ENCODE measurements at places on chromosomes 2 and 18. TPM values are rescaled to one million over a fixed set of nuclear protein-coding genes. Genes with fewer than 3 reads are reported as not detected.
A peak's percentile ranks its signal among the peaks of the same experiment; 100 is the strongest.

MBOAT2 gene
- polyA plus RNA-seq = 65.8 TPM

CYS1 gene
- 18.3 TPM for polyA plus RNA-seq

TXNDC2 gene
- polyA plus RNA-seq = 0.14 TPM

TEX44 gene
- not detected for polyA plus RNA-seq

REG3A gene
- polyA plus RNA-seq = not detected

UGT1A8 gene
- not detected for polyA plus RNA-seq

METTL8 gene
- 13.8 TPM for polyA plus RNA-seq

DNA sequence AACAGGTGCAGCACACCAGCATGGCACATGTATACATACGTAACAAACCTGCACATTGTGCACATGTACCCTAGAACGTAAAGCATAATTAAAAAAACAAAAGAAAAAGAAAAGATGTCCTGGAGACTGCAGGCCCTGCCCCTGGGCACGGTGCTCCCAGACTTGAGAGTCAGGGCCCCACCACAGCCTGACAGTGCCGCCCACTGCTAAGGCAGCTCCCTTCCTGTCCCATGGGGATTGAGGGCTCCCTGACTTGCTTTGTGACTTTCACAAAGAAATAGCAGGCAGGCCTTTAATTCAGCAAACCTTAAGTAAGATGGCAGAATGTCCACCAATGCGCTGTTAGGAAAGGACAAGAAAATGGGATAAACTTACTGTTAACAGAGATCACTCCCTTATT is 116.8 kb downstream of the NDUFA10 start:
- DNase-seq = no peak

DNA sequence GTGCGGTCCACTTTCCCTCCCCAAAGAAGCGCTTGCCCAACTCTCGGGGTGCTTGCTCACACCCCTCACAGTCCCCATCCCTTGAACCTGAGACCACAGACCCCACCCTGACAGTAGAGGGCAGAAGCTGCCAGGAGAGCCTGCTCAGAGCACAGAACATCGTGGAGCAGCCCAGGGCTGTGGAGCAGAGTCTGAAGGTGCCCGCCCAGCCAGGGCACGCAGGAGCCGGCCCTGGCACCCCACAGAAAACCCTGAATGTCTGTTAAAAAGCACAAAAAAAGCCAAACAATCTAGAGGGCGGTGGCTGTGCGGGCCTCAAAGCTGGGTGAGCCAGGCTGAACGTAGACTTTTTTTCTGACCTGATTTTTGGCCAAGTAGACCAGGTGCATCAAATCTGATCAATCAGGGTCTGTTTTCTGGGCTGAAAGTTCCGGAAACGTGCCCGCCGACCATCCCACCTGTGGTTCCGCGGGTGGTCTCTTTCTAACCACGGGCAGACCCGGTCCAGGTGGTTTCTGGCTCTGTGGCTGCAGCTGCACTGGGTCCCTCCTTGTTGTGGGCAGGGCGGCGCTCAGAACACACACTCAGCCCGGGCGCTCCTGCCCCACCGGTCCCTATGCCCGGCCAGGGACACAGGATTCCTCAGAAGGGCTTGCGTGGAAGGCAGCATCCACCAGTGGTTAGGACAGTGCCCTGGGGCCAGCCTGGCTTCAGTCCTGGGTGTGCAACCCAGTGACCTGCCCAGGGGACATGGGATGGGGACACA is 66.3 kb downstream of the SLC66A2 start:
- DNase-seq = no peak

DNA sequence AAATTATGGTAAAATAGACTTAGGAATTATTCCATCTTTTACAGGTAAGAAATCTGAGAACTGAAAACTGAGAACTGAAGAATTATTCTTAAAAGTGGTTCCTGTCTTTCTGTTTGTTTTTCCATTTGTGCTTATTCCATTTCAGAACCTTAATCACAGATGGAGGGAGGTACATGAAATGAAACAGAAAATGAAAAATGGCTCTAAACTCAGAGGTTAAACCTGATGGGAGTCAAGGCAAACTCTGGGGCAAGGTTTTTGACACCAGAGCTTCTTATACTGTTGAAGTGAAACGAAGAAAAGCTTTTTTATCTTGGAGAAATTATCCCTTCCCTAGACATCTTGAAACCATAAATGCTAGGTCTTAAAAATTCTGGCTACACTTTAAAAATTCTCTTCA is 182.1 kb downstream of the ZNF804A start:
- no peak for DNase-seq

DNA sequence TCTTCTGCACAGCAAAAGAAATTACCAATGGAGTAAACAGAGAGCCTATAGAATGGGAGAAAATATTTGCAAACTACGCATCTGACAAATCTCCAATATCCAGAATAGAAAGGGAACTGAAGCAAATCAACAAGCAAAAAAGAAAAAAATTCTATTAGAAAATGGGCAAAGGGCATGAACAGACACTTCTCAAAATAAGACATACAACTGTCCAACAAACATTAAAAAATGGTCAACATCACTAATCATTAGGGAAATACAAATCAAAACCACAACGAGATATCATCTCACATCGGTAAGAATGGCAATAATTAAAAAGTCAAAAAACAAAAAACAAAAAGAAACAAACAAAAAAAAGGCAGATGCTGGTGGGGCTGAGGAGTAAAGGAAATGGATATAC is 356.4 kb downstream of the ADCYAP1 start:
- no peak for DNase-seq

- no peak for DNase-seq
Observed at GRCh38 chr2:203804764-203805485, 62.6 kb upstream of the CTLA4 start.

DNA sequence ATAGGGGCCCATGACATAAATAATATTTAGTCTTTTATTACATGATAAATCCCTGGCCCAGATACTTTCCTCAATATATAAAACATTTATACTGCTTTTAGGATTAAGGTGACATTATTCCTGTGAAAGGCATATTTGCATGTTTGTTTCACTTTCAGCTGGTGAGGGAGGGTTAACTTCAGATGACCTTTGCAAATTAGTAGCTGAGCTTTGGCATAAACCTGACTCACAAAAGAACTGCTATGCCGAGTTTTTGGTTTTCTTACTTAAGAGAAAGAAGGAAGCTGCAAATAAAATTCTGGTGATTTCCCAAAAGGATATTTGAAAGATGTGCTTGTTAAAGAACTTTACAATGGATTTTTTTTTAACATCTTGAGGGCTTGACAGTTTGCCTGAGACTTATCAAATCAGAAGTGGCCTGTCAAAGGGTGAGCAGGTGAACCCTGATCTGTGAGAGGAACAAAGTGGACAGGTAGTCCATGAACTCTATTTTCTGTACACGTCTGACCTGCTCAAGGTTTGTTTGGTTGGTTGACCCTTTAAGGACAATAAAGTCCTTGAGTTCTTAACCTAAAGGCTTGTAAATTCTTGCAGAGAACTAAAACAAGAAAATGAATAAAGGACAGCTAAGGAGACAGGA is 93.5 kb downstream of the FAM124B start:
- DNase-seq = no peak

- DNase-seq = no peak
Observed at GRCh38 chr2:200534572-200534971, 8.6 kb downstream of the SGO2 start.

DNA sequence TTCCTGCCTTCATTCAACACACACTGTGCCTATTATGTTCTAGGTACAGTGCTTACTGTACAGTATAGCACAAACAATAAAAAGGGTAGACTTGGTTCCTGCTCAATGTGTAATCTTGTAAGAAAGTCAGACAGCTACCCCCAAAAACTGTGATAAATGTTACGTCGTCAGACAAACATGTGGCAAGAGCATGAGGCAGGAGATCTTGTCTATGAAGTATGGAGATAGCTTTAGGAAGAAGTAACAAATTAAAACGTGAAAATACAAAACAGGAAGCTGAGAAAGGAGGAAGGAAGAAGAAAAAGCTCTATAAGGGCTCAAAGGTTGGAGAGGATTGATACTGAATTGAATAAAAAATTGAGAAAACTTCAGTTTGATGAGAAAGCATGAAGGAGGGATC is 276.2 kb upstream of the HNRNPA3 start:
- DNase-seq = no peak

GRCh38 chr2:134137182-134137611 is 116.7 kb upstream of the MGAT5 start:
- peak; percentile 79 for DNase-seq

- DNase-seq = no peak
Observed at GRCh38 chr2:54274781-54275242, 18.8 kb upstream of the TSPYL6 start.

- peak; percentile 22 for DNase-seq
Observed at GRCh38 chr2:19818039-19818438, 83.7 kb downstream of the TTC32 start.

- no peak for DNase-seq
Observed at GRCh38 chr2:25402477-25402876, 60.8 kb upstream of the DNMT3A start.

DNA sequence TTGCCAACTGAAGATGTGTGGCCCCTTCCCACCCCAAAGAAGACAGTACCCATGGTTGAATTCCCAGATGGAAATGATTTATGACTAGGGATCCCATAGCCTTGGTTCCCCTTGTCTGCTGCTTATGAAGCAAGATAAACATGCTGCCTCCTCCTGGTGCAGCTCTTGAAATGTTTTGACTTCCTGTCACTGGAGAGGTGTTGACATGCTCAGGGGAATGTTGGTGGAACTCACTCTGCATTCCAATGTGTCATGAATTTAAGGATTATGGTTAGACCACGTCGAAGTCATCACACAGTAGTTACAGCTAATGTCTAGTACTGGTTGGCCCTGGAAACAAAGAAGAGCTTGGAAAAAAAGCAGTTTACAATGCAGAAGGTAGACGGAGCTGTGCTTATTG is 69.0 kb upstream of the FAM110C start:
- DNase-seq = no peak

DNA sequence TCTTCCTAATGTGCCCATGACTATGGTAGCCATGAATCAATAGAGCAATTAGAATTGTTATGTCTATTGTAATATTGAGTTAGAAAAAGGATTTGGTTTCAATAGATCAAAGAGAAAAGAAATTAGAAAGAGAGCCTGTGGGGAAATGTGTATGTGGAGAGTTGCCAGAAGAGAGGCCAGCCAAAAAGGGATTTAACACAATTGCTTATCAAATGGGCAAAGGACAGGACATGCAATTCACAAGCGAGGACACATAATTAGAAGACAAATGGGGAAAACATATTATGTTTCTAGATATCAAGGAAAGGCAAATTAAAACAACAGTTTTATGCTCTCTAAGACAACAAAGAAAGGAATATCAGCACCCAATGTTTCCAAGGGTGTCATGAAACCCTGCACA is 403.2 kb upstream of the KLHL29 start:
- DNase-seq = no peak

DNA sequence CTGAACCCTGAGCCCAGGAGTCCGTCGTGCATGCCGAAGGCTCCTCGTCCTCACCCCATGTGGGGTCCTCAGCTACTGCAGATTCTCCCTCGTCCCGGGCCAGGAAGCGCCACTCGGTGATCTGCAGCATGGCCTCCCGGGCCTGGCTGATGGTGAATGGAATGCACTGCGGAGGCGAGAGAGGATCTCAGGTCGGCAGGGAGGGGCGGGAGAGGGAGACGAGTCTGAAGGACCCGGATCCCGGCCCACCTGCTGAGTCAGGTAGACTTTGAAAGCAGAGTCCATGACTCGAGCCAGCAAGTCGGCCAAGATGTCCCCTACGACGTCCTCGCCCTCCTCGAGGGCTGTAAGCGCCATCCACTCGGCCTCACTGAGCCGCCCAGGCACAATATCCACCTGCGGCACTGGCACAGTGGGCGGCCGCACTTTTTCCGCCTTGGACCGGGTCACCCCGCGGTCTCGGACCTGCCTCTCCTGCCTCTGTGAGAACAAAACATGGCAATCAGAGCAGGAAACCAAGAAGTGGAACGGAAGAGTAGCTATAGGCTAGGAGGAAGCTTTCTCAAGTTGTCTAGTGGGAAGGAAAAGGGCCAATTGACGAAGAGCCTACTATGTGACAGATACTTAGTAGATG is 5.5 kb downstream of the C2orf81 start:
- DNase-seq = peak; percentile 14

- DNase-seq = no peak
Observed at GRCh38 chr18:23204589-23205235, 69.4 kb downstream of the CABLES1 start.

DNA sequence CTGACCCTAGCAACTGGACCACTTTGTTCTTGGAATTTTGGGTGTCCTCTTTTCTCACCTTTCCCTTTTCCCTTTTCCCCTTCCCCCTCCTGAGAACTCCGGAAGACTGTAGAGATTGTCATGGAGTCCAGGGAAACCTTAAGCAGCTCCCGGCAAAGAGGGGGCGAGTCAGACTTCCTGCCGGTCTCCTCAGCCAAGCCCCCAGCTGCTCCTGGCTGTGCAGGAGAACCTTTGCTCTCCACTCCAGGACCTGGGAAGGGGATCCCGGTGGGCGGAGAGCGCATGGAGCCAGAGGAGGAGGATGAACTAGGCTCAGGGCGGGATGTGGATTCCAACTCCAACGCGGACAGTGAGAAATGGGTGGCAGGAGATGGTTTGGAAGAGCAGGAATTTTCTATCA is 20.5 kb downstream of the SETBP1 start:
- no peak for DNase-seq

DNA sequence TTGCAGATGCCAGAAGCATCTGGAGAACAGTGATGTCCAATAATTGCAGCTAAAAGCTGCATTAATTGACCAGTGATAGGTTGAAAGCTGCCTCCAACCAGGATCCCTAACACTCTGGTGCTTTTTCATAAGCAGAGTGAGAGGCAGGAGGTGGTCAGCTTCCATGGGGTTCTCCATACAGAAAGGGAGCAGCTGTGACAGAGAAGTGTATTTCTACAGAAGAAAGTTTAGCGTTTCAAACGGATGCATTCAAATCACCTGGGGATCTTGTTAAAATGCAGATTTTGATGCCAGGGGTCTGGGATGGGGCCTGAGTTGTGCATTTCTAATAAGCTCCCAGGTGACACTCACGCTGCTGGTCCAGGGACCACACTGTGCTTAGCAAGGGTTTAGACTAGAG is 216.5 kb upstream of the NRP2 start:
- no peak for DNase-seq

DNA sequence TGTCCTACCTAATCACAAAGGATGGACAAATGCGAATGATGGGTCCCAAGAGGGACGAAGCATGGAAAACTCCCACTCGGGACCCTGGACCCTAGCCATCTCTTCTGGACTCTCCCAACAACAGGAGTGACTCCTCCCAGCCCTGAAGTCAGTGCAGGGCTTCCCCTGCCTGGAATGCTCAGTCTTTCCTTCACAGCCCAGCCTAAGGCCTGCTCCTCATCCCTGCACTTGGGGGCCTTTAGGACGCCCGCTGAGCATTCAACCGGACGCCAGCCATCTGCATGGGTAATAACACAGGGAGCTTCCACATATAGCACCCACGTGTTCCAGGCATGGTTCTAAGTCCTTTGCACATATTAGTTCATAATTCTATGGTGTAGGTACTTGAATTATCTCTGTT is 237.5 kb downstream of the KLHL29 start:
- no peak for DNase-seq

All from left lung (tissue), 14 donors.